HepG2 (cell line): ENCODE measurements at places on chromosomes 3 and 15. TPM values are rescaled to one million over a fixed set of nuclear protein-coding genes. Genes with fewer than 3 reads are reported as not detected.
A peak's percentile ranks its signal among the peaks of the same experiment; 100 is the strongest.

GRCh38 chr3:153315781-153316180 lies 153.8 kb downstream of the RAP2B start:
- no peaks in the 10 kb centered on the region for H3K36me3 ChIP-seq
- no peaks in the 10 kb centered on the region for H3K4me1 ChIP-seq
- H3K27me3 ChIP-seq = no peaks in the 10 kb centered on the region
- DNase-seq = no peak
- H3K4me3 ChIP-seq = no peak overlapping the region
- no peak overlapping the region for H3K27ac ChIP-seq

- H3K36me3 ChIP-seq = no peaks in the 10 kb centered on the region
- H3K27ac ChIP-seq = no peak overlapping the region
- peaks cover 46% of the 10 kb centered on the region for H3K4me1 ChIP-seq
- DNase-seq = no peak
- H3K4me3 ChIP-seq = no peak overlapping the region
Observed at GRCh38 chr3:197229836-197230235, 68.6 kb downstream of the DLG1 start.

DNA sequence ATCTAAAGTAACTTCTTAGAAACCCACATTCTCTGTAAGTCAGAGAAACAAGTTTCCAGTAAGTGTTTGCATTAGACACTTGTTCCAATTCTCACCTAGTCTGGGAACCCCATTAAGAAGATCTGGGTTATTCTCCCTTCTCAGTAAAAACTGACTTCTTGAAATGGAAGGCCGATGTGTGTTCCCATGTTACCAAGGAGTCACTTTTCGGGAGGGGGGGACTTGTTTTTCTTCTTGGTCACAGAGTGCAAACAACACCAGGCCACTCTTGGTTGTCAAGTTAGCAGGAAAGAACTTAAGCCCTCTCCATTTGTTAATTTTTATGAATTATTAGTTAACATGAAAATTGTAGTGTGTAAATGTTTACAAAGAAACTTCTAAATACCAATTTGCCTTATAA lies 55.6 kb downstream of the ITPR1 start:
- H3K27ac ChIP-seq = peak overlapping the region; percentile 54
- peaks cover 1% of the 10 kb centered on the region; the same call in 1 of the 2 replicates for H3K36me3 ChIP-seq
- H3K27me3 ChIP-seq = no peaks in the 10 kb centered on the region
- H3K4me3 ChIP-seq = no peak overlapping the region

Gene TRAT1
- not detected in 2 replicates for total RNA-seq

DNA sequence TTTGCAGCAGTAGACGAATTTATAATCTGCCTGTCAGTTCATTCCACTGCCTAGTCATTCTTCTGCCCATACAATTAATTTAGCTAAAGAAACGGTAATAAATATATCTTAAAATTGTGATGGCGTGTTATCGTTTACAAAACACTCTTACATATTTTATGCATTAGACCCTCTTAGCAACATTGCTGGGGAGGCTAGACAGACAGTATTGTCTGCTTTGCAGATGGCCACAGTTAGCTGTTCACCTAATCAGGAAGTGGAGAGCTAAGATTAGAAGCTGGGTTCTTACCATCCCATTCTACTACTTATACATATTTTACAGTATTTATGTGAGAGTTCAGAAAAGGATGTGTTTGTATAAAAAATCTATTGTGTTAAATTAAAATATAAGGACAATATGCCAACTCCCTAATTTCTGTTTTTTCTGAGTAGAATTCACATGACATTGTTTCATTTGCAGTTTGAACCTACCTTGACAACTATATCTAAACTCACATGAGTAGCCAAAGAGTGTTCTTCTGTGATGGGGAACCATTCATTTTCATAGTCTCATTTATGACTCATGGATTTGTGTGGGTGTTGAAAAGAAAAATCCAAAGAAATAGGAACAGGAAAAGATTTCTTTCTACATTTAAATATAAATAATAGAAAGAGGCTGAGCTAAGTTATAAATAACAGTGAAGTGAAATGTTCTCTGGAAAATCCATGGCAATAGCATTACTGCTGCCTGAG lies 41.7 kb upstream of the C3orf80 start:
- H3K36me3 ChIP-seq = no peaks in the 10 kb centered on the region
- no peaks in the 10 kb centered on the region for H3K27me3 ChIP-seq
- no peak overlapping the region for H3K27ac ChIP-seq

DNA sequence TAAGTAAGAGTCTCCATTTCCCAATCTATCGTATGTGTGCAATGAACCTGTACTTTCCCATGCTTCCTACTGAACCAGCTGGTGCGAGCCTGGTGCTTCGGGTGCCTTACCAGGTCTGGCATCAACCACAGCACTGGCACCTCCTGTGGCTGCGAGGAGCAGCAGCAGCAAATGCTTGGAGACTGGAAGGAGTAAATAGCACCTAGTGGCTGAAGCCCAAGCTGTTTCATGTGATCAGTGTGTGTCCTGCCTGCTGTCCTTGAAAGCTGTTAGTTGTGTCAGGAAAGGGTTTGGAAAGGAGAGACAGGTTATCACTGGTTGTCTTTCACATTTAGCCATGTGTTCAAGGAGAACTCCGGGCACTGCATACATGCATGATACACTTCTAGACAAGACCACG lies 31.8 kb downstream of the PCOLCE2 start:
- peak; percentile 57 for DNase-seq
- H3K36me3 ChIP-seq = no peaks in the 10 kb centered on the region
- H3K27ac ChIP-seq = no peak overlapping the region
- peaks cover 20% of the 10 kb centered on the region; the same call in 2 of the 3 replicates for H3K27me3 ChIP-seq
- no peak overlapping the region for H3K4me3 ChIP-seq

- peak overlapping the region; percentile 99 for H3K4me3 ChIP-seq
- no peaks in the 10 kb centered on the region for H3K27me3 ChIP-seq
- peak overlapping the region; percentile 90 for H3K27ac ChIP-seq
- H3K36me3 ChIP-seq = no peaks in the 10 kb centered on the region
- DNase-seq = peak; percentile 30
Observed at GRCh38 chr3:196502775-196503195, 783 bp downstream of the RNF168 start.

Gene CCDC191
- total RNA-seq = 1.2 and 1.4 TPM in 2 replicates

Gene LINS1
- total RNA-seq = 9.6 and 10.4 TPM in 2 replicates

DNA sequence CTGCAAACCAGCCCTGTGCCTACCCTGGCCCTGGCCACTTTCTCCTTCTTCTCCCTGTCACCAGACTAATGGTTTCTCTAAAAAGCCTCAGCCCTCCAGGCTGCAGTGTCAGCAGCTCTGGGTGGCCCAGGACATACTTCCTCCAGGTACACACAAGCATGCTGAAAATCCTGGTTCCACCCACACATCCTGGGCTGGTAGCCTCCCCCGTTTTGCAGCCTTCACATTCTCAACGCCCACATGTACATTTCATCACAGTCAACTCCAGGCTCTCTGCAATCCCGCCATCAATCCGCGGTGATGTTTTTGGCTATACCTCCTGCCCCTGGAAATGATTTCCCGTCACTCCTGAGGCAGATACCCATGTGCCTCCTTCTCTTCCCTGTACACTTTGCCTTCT lies 59.4 kb downstream of the MAGEF1 start:
- H3K4me3 ChIP-seq = no peak overlapping the region
- DNase-seq = no peak
- peaks cover 17% of the 10 kb centered on the region; the same call in 1 of the 3 replicates for H3K27me3 ChIP-seq
- no peaks in the 10 kb centered on the region for H3K36me3 ChIP-seq
- no peaks in the 10 kb centered on the region for H3K4me1 ChIP-seq

Gene DLL4
- 0.13 and 0.20 TPM in 2 replicates for total RNA-seq

- no peaks in the 10 kb centered on the region for H3K36me3 ChIP-seq
- no peaks in the 10 kb centered on the region for H3K27me3 ChIP-seq
- H3K4me1 ChIP-seq = peaks cover 37% of the 10 kb centered on the region
- no peak for DNase-seq
- H3K27ac ChIP-seq = no peak overlapping the region
- no peak overlapping the region for H3K4me3 ChIP-seq
Observed at GRCh38 chr3:197375001-197375441, 76.6 kb upstream of the DLG1 start.

DNA sequence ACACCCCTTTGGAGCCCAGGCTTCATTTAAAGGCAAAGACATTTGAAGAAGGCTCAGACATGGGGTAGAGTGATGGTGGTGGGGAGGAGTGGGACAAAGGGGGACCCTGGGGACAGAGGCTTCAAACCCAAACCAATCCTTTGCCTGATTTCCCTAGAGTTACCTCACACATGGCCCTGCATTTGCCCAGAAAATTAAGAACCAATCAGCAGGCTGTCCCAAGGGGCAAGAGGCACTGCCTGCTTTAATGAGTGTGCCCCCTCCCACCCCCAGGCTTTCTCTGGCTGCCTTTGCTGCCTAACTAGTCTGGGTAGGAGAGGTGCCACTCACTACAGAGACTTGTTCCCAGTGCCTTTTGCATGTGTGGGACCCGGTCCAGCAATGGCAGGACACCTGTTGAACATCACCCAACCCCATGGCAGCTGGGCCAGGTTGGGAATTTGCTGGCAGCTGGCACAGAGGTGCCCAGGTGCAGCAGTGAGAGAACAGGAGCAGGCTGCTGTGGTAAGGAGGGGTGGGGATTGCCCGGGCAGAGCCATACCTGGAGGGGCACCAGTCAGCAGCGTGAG lies 38.4 kb downstream of the CCDC33 start:
- DNase-seq = no peak
- no peak overlapping the region for H3K4me3 ChIP-seq
- H3K27me3 ChIP-seq = peaks cover 2% of the 10 kb centered on the region; the same call in 1 of the 2 replicates
- H3K36me3 ChIP-seq = no peaks in the 10 kb centered on the region
- H3K27ac ChIP-seq = no peak overlapping the region

DNA sequence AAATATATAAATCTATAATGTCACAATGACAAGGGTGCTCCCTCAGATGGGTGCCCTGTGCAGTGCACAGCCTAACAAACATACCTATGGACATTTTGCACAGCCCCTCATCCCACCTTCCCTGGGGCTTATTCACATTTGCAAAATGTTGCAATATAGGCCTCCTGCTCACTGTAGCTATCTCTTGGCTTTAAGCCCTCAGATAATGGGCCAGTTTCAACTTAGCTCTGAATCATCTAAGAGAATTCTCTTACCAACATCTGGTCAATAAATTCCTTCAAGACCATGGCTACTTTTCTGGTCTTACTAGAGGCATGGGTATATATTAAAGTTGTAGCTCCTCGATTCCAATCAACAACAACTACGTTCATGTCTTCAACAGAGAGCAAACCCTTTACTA lies 17.9 kb downstream of the LIPH start:
- no peak for DNase-seq
- no peak overlapping the region for H3K27ac ChIP-seq
- H3K4me1 ChIP-seq = peaks cover 11% of the 10 kb centered on the region; the same call in 1 of the 2 replicates
- no peaks in the 10 kb centered on the region for H3K27me3 ChIP-seq

GRCh38 chr3:147423798-147424580 lies 14.8 kb downstream of the ZIC1 start:
- no peak overlapping the region for H3K4me3 ChIP-seq
- no peak for DNase-seq
- H3K27ac ChIP-seq = no peak overlapping the region
- H3K27me3 ChIP-seq = peaks cover 47% of the 10 kb centered on the region; the same call in 2 of the 3 replicates

GRCh38 chr3:12193485-12194165 lies 34.9 kb upstream of the TIMP4 start:
- no peak overlapping the region for H3K27ac ChIP-seq
- no peaks in the 10 kb centered on the region for H3K36me3 ChIP-seq

Gene SLC9C1
- total RNA-seq = not detected in 2 replicates

Gene EIF1B
- 12.7 and 26.6 TPM in 2 replicates for total RNA-seq

- no peak overlapping the region for H3K4me3 ChIP-seq
- H3K4me1 ChIP-seq = peaks cover 27% of the 10 kb centered on the region
- no peak for DNase-seq
- H3K27ac ChIP-seq = no peak overlapping the region
- H3K27me3 ChIP-seq = no peaks in the 10 kb centered on the region
- H3K36me3 ChIP-seq = no peaks in the 10 kb centered on the region
Observed at GRCh38 chr3:4529876-4530588, 36.9 kb downstream of the ITPR1 start.

DNA sequence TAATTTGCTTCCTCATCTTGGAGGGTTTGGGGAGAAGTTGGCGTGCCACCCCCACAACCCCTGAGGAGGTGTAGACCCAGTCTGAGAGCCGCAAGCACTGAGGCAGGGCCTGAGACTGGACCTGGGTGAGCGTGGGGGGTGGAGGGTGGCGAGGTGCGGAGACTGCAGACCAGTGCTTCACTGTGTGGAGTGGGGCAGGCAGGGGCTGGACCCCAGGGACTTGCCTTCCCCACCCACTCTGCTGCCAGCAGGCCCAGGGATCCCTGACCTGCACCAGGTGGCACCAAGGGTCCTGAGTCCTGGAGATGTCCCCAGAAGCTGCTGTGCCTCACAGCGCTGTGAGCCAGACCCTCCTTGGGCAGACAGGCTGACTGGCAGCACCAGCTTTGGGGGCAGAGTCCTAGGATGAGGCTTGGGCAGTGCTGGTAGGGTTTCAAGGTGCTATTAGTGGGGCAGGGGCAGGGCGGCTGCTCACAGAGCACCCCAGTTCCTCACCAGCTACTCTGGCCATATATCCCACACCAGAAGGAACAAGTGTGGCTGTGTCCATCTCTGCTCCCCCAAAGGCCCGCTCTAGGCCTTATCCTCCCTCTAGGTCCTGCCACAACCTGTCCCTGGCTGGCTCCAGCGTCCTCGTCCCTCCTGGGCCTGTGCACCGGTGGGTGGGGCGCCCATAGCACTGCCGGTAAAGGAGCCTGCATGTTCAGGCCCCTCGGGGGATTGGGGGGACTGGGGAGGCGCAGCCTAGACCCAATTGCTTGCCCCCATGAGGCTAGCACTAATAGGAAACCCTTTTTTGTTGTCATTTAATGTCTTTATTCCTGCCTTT lies 11.8 kb downstream of the ZBTB47 start:
- H3K36me3 ChIP-seq = no peaks in the 10 kb centered on the region
- no peak overlapping the region for H3K27ac ChIP-seq
- no peaks in the 10 kb centered on the region for H3K27me3 ChIP-seq
- H3K4me3 ChIP-seq = no peak overlapping the region
- peaks cover 12% of the 10 kb centered on the region for H3K4me1 ChIP-seq
- DNase-seq = no peak

- no peaks in the 10 kb centered on the region for H3K27me3 ChIP-seq
- H3K4me3 ChIP-seq = no peak overlapping the region
- no peak overlapping the region for H3K27ac ChIP-seq
- H3K36me3 ChIP-seq = peaks cover 3% of the 10 kb centered on the region
- no peak for DNase-seq
Observed at GRCh38 chr3:188234132-188234531, 80.2 kb downstream of the LPP start.

Gene SYNPR
- total RNA-seq = 0.04 TPM in 1 of 2 replicates, not detected in the other

DNA sequence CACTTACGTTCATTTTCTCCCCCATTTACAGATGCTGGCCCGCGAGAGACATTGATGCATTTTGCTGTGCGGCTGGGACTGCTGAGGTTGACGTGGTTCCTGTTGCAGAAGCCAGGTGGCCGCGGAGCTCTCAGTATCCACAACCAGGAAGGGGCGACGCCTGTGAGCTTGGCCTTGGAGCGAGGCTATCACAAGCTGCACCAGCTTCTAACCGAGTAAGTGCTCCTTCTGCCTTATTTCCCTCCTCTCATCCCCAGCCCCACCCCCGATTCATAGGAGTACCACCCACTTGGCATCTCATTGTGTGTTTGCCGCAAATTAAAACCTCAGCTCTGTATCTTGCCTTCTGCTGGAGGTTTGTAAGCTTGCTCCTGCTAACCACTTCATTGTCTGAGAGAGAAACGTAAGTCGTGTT lies 163.3 kb downstream of the AKAP13 start:
- H3K4me3 ChIP-seq = no peak overlapping the region
- H3K4me1 ChIP-seq = no peaks in the 10 kb centered on the region

GRCh38 chr3:73473181-73473897 lies 151.4 kb downstream of the PDZRN3 start:
- no peaks in the 10 kb centered on the region for H3K27me3 ChIP-seq
- H3K36me3 ChIP-seq = no peaks in the 10 kb centered on the region
- no peak overlapping the region for H3K4me3 ChIP-seq
- H3K27ac ChIP-seq = no peak overlapping the region
- no peaks in the 10 kb centered on the region for H3K4me1 ChIP-seq

- no peaks in the 10 kb centered on the region for H3K27me3 ChIP-seq
- H3K36me3 ChIP-seq = no peaks in the 10 kb centered on the region
- H3K27ac ChIP-seq = no peak overlapping the region
- H3K4me3 ChIP-seq = no peak overlapping the region
- peaks cover 11% of the 10 kb centered on the region for H3K4me1 ChIP-seq
- no peak for DNase-seq
Observed at GRCh38 chr15:80090879-80091503, 31.5 kb downstream of the ZFAND6 start.
